ENCODE measurements at places on chromosomes 4 and X.

- no peak for DNase-seq
Observed at GRCh38 chr4:23959396-23960148, 69.7 kb upstream of the PPARGC1A start.

- DNase-seq: no peak
Observed at GRCh38 chr4:36944232-36944631, 300.3 kb upstream of the NWD2 start.

GRCh38 chrX:70289168-70289792 lies 447 bp downstream of the PDZD11 start:
- DNase-seq: no peak

- DNase-seq: no peak
Observed at GRCh38 chr4:41360214-41360920, 103.6 kb downstream of the UCHL1 start.

DNA sequence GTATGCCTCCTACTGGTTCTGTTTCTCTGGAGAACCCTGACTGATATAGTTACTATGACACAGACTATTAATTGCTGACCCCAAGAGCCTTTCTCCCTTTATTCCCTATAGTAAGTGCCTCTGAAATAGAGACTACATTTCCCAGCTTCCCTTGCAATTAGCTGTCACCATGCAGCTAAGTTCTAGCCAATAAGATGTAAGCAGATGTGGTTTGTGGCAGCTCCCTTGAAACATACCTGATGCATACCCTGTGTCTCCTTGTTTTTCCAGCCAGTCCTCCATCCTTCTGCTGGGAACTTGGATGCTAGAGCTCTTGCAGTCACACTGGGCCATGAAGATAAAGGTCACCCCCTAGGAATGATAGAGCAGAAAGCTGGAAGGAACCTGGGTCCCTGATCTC lies 9.7 kb upstream of the TMEM165 start:
- DNase-seq: no peak

DNA sequence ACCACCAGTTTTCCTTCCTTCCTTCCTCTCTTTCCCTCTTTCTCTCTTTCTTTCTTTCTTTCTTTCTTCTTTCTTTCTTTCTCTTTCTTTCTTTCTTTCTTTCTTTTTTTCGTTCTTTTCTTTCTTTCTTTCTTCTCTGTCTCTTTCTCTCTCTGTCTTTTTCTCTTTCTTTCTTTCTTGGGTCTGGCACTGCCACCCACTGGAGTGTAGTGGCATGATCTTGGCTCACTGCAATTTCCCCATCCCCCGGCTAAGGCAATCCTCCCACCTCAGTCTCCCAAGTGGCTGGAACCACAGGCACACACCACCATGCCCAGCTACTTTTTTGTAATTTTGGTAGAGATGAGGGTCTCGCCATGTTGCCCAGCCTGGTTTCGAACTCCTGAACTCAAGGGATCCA lies 51.6 kb upstream of the NHS start:
- no peak for DNase-seq

GRCh38 chr4:123449780-123450179 lies 53.2 kb downstream of the SPRY1 start:
- DNase-seq: no peak

DNA sequence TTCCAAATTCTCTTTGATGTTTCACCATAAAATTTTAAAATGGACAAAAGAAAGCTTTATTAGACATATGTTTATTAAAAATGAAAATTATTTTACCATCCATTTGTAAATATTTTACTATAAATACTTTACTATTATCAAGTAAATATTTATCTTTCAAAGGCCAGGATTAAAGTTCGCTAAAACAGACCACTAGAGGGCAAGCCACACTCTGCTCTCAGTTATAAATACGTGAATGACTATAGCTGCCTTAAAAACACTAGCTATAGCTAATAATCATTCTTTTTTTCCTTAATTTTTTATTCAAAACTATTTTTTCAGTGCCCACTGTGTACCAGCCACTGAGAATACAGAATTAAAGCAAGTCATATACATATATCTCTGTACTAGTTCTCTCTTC lies 38.6 kb downstream of the UNC5C start:
- no peak for DNase-seq

DNA sequence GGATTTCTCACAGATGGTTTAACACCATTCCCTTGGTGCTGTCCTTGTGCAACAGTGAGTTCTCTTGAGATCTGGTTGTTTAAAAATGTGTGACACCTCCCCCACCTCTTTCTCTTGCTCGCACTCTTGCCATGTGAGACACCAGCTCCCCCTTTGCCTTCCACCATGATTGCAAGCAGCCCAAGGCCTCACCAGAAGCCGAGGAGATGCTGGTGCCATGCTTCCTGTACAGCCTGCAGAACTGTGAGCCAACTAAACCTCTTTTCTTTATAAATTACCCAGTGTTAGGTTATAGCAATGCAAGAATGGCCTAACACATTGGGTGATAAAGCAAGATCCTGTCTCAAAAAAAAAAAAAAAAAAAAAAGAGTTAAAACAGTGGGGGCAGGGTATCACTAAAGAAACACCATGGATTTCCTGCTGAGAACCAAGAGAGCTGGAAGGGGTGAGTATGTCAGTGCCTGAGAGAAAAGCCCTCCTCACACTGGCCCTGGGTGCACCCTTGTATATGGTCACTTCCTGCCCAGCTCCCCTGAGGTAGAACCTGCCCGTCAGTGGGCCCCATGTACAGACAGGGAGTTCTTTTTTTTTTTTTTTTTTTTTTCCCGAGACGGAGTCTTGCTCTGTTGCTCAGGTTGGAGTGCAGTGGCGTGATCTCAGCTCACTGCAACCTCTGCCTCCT lies 46.4 kb downstream of the APOO start:
- no peak for DNase-seq

DNA sequence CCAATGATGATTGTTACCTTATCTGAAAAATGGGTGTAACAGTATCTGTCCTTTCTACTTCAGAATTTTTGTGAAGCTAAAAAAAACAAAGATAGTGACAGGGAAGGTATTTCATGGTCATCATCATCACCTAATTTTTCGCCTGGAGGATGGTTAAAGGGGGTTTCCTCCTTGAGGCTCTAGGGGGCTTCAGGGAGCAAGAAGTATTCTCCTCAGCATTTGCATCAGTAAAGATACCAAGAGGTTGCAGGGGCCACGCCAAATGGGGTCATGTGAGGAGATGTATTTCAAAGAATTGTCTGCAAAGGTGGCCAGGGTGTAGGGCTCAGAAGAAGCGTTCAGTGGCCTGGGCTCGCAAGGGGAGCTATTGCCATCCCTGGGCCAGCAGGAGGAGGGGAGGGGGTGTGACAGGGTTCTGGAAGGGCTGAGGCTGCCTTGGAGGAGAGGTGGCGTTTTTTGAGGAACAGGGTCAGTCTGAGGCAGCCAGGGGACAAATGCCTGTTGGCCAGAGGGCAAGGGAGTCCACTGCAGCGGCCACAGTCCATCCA lies 7.3 kb upstream of the NSG1 start:
- DNase-seq: no peak

GRCh38 chrX:104318330-104319009 lies 63.7 kb upstream of the ESX1 start:
- no peak for DNase-seq

DNA sequence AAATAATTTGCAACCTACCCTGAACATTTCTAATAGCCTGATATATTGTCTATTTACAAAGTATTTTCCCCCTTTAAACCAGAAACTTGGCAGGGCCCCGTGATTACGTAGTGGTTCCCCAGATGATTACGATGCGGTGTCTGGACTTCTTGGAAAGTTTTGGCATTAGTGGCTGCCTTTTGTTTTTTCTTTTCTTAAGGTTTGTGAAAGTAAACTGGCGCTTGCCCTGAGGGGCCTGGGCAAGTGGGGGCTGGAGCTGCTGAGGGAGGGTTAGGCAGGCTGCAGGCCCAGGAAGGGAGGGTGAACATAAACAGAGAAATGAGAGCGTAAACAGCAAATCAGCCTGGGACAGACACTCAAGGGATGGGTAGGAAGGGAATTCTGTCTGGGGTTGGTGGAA lies 123.6 kb upstream of the MSX1 start:
- DNase-seq: no peak

- no peak for DNase-seq
Observed at GRCh38 chr4:56424697-56425514, 10.5 kb downstream of the PPAT start.

DNA sequence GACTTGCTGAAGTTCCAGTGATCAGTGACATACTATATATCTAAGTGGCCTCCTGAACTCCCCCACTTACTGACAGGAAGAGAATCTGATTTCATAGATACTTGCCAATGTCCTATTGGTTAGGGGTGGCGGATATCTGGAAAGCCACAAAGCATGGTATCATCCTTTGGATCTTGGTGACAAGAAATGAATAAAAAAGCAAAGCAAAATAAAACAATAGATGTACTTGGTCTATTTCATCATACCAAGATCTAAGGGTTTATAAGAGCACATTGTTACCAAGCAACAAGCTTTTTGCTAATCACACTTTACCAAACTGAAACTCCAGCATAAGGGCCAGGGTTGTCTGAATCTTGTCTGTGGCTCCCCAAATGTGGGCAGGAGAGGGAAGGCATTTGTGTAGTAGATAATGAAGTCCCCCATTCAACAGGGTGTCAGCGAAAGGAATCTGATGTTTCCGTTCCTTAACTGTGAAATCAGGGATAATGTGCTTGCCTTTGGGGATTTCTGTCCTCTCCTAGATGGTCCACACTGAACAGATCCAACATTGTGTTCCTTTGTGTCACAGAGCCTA lies 125.0 kb upstream of the SMIM10 start:
- DNase-seq: no peak

DNA sequence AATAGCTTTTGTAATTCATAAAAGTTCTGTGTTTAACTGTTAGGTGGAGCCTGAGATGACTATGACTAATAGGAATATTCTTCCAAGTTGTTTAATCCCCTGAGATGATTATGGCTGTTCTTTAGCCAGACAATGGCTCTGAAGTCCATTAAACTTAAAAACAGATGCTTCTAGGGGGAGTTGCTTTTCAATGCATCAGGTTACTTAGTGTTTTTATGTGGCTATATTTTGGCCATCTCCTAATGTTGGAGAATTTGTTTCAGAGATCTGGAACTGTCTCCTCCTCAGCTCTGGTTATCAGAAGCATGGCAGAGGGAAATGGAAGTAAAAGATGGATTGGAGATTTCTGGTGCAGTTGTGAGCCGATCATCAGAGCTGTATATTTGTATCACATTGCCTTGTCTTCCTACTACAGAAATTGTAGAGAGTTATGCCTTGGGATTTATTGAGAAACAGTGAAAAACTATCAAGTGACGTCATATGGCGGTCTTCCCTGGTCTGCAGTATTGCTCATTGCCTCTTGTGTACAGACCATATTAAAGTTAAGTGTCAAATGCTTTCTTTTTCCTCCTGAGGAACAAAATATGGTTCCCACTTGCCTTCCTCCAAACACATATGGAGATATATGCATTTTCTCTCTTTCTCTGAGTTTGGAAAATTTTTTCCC lies 29.8 kb downstream of the SGMS2 start:
- no peak for DNase-seq

GRCh38 chrX:2466876-2467656 lies 33.7 kb downstream of the DHRSX start:
- DNase-seq: no peak

DNA sequence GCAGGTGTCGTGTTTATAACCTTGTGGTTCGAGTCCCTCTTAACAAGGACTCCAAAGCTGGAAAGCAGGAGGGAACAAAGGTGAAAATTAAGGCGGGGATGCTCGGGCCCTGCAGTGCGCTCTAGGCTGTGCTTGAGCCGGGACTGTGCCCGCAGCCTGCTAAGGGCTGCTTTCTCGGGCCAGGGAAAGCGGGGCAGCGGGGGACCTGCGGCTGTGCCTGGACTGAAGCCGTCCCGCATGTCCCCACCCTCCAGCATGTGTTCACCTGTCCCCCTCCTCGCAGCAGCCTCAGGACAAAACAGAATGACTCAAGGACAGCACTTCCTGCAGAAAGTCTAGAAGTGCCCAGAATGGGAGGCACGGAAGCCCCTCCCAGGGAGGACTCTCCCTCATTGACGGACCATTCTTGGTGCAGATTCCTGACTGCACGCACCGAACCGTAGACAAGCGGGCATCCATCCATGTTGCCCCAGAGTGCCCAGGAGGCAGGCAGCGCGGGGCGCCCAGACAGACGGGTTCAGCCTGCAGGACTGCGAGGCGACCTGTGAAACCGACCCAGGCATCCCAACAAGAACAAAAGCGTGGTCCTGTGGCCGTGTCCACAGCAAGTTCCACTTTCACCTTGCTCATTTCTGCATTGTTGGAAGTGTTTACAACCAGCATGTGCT lies 342.9 kb downstream of the MAGEB5 start:
- DNase-seq: no peak

GRCh38 chrX:72604705-72605104 lies 32.1 kb upstream of the HDAC8 start:
- no peak for DNase-seq

- DNase-seq: no peak
Observed at GRCh38 chrX:78514852-78515251, 144.3 kb downstream of the RTL3 start.

GRCh38 chr4:55393461-55394320 lies 2.1 kb upstream of the TMEM165 start:
- no peak for DNase-seq

DNA sequence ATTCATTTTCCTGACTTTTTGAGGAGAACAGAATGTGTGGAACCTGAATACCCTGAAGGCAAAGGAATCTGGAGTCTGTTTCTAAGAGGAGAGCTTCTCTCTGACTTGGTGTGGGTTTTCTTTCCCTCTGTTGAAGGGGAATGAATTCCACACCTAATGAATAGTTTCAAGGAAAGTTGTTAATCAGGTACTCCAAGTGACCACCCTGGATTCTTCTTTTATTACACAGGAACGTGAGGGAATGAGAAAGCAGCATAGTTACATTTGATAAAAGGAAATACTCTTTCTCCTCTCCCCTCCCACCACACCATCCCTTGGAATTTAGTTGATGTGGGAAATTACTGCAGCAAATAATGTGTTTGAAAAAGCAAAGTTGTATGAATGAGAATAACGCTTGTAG lies 29.7 kb downstream of the SLIT2 start:
- DNase-seq: no peak

GRCh38 chrX:86507331-86507730 lies 359.1 kb downstream of the DACH2 start:
- DNase-seq: no peak

DNA sequence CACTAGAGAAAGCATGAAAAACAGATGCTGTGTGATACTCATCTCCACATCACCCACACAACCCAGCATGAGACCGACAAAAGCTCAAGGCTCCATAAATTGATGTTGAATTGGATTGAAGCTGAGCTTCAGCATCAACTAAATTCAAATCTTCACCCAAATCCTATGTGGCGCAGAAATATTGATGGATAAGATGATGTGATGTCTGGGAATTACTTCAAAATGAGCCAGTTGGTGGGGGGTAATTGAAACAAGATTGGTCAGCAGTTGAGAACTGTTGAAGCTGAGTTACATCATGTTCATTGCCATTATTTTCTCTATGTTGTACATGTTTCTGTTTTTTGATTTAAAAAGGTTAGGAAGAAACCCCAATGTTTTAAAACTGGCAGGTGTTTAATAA lies 166.5 kb upstream of the STS start:
- DNase-seq: no peak

DNA sequence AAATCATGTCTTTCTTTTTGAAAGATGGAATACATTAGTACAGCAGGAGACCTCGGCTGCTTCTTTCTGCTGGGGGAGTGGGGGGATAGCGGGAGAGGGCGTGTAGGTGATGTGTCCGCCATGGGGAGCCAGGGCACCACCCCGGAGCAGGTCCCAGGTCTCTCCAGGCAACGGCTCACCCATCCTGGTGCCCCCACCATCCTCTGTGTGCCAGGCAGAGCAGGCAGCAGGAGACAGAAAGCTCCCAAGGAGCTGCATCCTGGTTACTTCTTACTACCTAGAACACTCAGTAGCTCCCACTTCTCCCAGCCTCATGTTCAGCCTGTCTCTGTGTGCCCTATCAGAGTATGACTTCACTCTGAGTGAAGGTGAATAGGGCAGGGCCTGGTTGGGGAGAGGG lies 23.6 kb downstream of the TNIP2 start:
- DNase-seq: no peak

Measured in omental fat pad (tissue), 4 donors.